A172 (cell line): ENCODE measurements at places on chromosomes 7 and 10.

- DNase-seq = no peak
These were observed 332.0 kb upstream of the GALNT17 start for GRCh38 chr7:70799841-70800405.

DNA sequence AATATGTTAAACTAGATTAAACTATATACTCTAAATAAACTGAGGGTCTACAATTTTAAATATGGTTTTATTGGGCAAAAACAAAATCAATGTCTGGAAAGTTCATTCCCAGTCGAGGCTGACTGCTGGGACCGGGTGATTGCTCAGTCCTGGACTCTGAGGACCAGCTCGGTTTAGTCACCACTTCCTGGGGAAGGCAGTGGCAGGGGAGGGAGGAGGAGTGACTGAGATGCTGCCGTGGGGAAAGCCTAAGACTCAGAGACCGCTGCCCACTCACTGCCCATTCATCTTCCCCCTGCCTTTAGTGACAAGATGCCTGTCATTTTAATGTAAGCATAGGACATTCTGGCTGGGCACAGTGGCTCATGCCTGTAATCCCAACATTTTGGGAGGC, 29.0 kb downstream of the ATOH7 start:
- peak; percentile 68 for DNase-seq

GRCh38 chr10:97274828-97275227, 17.6 kb downstream of the ARHGAP19 start:
- no peak for DNase-seq

GRCh38 chr10:43201545-43202131, 63.4 kb downstream of the CSGALNACT2 start:
- no peak for DNase-seq

DNA sequence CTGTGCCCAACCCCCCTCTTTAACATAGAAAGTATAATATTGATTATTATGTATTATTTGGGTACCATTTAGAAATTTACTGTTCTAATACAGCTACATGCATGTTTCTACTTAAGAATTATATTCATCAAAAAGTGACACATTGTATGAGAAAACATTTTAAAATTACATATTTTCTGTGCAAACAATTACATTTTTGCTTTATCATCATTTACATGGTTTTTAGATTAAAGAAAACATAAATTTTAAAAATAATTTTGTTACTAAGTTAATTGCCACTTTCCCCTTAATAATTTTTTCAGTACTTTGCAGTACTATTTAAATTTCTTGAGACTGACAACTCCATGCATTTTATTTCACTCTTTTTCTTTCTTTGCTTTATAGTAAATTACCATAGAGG, 95.3 kb upstream of the GATAD1 start:
- DNase-seq = no peak

- DNase-seq = no peak
These were observed 55.2 kb upstream of the GDF10 start for GRCh38 chr10:47244560-47245500.

DNA sequence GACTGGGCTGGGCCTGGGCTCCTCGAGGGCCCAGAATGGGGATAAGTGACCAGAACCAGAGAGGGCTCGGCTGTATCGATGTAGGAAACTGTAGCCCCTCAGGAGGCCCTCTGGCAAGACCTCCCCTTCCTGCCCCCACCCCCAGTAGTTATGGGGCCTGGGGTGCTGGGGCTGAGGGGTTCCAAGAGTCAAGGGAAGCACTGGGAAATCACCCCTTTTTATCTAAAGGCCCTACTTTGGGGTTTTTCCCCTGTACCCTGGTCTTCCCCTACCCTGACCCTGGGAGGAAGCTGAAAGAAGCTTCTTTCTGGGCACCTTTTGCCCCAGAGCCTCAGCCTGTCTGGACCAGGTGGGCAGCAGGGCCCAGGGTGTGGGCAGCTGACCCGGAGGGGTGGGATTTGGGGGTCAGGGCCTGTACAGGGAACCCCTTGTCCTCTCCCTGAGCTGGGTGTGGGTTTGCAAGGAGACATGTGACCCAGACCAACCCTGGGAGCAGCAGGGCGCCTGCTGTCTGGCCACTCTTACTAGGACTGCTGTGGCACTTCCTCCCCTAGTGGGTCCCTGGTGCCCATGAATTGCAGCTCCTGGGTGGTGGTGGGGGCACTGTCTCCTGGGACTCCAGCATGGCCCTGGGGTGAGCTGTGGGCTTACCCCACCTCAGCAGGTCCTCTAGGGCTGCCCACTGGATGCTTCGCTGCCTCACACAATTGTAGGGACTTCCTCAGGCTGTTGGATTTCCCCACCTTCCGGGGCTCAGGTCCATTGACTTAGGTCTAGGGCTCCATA, 1.5 kb downstream of the IRF5 start:
- DNase-seq = no peak

DNA sequence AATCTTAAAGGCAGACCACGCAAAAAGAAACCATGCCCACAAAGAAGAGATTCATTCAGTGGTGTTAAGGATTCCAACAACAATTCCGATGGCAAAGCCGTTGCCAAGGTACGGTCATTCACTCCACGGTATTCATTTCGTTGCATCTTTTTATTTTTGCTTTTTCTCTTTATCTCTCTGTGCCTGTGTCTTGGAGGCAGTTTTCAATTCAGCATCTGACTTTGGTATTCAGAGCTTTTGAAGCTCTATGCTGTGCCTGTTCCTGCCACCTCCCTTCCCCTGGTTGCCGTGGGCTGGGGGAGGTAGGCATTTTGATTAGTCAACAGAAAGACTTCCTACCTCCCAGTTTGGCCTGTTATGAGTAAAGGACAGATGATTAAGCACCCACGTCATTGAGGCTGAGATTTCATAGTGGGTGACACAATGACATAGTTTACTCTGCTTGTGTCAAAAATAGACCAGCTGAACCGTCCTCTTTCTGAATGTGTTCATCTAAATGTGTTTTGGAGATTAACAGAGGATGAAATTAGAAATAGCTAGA, 149.5 kb downstream of the ARID5B start:
- peak; percentile 93 for DNase-seq
